ENCODE measurements at places on chromosomes 12 and 14.
A peak's percentile ranks its signal among the peaks of the same experiment; 100 is the strongest.

DNA sequence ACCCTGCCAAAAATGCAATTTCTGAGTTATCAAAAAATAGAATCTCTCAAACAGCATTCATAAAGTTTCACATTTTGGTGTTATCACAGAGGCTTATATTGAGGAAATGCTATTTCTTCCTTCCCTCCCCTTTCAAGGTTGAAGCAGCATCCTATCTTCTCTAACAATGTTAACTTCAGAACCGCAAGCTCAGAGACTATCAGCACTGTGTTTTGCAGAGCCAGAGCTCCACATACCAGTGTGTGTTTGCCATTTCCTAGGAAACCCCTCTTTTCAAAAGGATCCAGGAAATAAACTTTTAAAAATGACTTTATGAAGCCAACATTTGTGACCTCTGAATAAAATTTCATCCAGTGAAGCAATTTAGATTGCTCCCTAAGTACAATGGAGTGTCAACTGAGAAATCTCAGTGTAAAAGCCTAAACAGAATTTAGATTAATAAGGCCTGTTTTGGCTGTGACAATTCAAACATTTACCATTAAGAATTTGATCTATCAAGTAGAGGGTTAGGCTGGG is 332.6 kb downstream of the NOVA1 start:
- no peak for DNase-seq

DNA sequence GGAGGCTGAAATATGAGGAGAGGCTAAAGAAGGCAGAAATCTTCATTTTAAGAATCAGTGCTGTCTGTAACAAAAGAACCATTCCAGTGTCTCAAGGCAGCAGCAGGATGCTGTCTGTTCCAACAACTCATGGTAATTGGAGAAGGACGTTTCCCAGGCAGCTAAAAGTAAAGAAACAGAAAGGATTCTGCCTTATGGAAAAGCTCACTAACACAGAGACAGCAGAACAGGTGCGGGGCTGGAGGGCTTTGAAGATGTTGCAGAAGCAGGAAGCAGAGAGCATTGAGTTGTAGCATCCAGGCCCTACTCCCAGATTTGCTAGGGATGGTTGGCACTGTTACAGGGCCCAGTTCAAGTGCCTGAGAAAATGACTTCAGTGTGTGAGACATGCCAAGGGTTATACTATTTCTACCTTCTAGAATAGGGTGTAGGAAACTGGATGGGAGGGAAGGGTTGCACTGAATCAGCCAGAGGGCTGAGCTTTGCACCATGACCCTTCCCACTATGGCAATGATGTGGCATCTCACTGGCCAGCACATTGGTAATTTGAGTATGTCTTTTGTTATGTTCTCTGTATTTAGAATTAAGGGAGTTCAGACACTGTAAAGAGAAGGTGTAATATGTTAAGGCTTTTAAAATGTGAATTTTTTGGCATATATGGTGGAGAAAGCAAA is 160.0 kb upstream of the FBXO33 start:
- DNase-seq = no peak

GRCh38 chr14:71346685-71347084 is 439.4 kb downstream of the PCNX1 start:
- no peak for DNase-seq

- no peak for DNase-seq
Observed at GRCh38 chr14:99120526-99121318, 151.3 kb downstream of the BCL11B start.

GRCh38 chr12:76083904-76084862 is at the start of gene NAP1L1:
TSS of gene NAP1L1 (minus strand) at chr12:76084685. CDS start at chr12:76074219, 10,466 bp downstream.
- peak; percentile 99 for DNase-seq

DNA sequence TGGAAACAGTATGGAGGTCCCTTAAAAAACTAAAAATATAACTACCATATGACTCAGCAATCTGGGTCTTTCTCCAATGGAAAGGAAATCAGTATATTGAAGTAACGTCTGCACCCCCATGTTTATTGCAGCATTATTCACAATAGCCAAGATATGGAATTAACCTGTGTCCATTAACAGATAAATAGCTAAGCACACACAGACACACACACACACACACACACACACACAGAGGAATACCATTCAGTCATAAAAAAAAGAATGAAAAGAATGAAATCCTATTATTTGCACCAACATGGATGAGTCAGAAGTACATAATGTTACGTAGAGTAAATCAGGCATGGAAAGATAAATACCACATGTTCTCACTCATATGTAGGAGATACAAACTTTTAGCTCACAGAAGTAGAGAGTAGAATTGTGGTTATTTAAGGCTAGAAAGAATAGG is 4.7 kb downstream of the KLRK1 start:
- no peak for DNase-seq

DNA sequence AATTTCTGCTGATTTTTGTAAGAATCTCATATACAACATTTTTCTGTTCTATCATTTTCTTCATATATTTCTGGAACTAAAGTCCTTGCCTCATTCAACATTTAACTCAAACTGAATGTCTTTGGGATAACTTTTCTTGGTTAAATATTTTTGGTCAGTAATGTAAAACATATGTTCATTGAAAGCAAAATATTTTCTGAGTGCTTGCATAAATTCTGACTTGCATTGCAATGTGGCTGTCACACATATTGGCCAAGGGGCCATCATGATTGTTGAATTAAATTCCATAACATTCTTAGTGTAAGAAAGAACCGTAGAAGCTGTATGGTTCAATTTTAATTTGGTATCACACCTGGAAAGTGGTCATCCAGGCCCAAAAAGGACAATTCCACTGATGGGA is 369.4 kb downstream of the GALC start:
- no peak for DNase-seq

DNA sequence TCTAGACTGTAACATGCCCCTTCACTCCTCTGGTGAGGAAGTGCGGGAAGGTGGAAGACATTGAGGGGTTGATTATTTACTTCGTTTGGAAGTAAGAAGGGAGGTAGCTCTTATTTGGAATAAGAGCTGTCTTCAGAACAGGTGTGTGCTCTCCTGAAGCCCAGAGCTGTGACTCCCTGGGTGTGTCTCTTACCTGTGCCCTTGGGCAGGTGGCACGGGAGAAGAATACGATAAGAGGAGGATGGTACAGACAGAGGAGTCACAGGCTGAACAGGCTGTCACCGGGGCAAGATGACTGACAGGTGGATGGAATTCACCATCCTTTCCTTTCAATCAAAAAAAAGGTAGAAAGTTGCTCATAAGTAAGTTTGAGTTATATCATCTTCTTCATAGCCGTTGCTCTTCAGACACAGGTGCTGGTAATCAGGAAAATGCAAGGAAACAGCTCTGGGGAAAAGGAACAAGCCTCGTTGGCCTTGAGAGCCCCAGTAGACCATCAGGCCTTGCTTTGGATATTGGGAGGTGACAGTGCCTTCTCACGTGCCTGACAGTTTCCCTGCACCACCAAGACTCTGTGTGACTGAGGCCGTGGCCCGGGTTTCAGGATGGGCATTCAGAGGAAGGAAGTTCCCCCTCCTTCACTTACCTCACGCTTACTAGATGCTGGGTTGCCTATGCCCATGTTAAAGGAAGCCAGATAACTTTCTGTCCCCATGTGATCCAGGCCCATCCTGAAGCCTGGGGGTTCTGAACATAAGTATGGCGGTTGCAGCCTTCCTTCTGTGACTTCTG is 120.4 kb downstream of the ETV6 start:
- no peak for DNase-seq

- peak; percentile 43 for DNase-seq
Observed at GRCh38 chr12:29733060-29733459, 50.7 kb downstream of the TMTC1 start.

GRCh38 chr14:101808020-101808641 is 46.6 kb downstream of the PPP2R5C start:
- peak; percentile 23 for DNase-seq

DNA sequence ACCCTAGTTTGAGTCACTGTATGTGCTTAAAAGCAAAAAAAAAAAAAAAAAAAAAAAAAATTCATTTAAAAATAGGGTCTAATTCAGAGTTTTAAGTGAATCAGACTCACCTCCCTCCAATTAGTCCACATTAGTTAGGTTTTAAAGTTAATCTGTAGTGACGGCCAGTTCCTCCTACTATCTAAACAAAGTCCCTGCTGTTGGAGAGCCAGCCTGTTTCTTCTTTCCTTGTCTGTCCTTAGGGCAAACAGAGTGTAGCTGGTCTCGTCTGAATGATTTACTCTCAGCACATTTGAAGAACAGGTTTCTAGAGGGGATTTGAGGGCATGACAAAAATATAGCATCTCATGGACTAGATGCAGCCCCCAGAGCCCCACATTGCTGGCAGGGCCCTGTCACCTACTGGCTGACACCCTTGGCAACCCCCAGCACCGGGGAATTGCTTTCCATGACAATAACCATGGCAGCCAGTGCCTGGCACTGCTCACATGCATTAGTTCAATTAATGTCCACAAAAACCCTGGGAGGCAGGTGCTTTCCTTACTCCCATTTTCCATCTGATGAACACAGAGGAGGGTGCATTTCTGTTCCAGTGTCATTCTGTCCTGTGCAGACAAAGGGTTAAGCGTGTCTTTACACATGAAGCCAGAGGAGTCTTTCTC is 138.3 kb downstream of the PLXNC1 start:
- DNase-seq = no peak

DNA sequence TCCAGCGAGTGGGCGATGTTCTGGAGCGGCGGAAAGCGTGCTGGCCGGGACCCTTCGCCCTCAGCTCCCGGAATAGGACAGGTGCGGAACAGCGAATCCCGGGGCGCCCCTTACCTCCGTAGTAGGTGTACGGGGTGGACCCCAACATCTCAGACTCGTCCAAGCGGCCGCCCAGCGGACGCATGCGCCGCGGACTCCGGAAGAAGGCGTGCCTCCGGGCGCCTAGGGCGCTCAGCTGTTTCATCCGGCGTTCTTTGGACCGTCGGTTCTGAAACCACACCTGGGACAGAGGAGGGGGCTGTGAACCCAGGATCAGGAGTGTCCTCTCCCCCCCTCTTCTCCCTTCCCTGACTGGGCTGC is 4.5 kb downstream of the LHX5 start:
- no peak for DNase-seq

DNA sequence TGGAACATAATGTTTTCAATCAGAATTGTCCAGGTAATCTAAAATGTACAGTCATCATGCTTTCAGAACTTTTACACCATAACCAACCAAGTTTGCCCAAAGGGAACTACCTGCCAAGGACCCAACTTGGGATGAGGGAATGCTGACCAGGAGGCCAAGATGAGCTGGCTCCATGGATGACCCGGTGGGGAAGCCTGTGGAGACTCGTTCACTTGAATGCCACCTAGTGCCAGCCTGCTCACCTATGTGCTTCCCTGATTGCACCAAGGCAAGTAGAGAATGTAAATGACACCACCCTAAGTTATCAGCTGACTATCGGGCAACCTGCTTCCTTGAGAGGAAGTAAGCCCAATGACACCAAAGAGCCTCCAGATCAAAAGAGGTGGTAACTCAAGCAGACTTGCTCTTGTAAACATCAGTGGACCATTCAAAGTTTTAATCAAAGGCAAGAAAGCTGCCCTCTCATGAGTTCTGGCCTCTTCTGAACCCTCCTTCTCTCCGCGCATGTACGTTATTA is 137.3 kb downstream of the TTC7B start:
- DNase-seq = no peak

GRCh38 chr14:94379291-94380224 is 8.8 kb downstream of the SERPINA1 start:
- DNase-seq = no peak

GRCh38 chr12:63836046-63836445 is 8.5 kb upstream of the SRGAP1 start:
- DNase-seq = no peak

GRCh38 chr12:38892087-38892786 is 13.2 kb downstream of the CPNE8 start:
- no peak for DNase-seq

- DNase-seq = no peak
Observed at GRCh38 chr12:58301730-58302122, 360.4 kb downstream of the ATP23 start.

DNA sequence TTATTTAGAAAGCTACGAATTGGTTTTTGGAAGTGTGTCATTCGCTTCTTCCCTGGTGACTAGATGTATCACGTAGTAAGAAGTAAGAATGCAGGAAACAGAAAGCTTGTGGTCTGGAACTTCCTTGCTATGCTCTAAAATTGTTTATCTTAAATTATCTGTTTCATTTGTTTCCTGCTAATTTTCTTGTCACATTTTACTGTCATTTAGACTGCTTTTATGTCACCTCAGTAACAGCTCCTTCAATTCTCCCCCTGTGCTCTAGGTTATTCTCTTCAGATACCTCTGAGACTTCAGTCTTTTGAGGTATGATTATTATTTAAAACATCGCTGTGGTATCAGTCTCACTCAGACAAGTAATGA is 699 bp upstream of the CD69 start:
- no peak for DNase-seq

DNA sequence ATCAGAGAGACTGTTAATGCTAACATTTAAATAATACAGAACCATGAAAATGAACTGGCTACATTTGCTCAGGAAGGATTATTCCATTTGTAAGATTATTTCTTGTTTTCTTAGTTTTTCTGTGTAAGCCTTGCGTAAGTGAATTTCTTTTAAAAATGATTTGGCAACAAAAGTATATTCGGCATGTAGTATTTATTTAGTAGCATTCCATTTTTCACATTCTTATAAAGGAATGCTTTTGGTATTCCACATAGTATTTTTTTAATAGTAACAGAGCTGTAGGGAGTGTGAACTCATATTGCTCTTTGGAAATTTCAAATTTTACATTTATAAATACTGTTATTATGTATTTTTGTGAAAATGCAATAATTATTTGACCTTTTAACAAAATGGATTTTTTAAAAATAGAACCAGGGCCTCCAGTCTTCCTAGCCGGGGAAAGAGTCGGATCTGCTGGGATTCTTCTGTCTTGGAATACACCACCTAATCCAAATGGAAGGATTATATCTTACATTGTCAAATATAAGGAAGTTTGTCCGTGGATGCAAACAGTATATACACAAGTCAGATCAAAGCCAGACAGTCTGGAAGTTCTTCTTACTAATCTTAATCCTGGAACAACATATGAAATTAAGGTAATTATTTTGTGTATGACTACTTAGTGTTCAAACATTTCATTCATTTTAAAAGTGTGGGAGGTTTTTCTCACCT is 1.2 kb downstream of the PTPRQ start:
- DNase-seq = no peak

GRCh38 chr12:62827042-62827441 is 107.9 kb downstream of the PPM1H start:
- no peak for DNase-seq

DNA sequence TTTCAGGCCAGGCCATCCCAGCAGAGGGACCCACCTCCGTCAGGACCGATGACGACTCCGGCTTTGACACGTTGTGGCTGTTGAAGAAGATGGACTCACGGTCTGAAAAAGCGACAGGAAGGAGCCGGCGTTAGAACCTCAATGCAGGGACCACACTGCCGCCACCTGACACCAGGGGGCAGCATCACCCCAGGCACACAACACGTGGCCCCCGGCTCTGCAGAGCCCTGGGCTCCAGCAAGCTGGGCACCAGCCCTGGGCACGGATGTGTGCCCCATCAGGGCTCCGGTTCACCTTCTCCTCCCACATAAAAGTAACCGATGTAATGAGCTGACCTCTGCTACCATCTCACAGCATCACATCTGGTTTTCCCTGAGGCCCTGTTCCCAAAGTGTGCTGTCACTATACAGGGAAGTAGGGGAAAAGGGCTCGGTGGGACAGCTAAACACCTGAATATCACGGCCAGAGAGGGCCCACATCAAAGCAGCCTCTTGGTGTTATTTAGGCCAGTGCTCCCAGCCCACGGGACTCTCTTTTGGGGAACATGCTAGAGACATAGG is 29.0 kb downstream of the CHGA start:
- peak; percentile 74 for DNase-seq

Data from NB4 (cell line).